Cardiac fibroblast (primary cell): ENCODE measurements at places on chromosomes 11 and 22.

DNA sequence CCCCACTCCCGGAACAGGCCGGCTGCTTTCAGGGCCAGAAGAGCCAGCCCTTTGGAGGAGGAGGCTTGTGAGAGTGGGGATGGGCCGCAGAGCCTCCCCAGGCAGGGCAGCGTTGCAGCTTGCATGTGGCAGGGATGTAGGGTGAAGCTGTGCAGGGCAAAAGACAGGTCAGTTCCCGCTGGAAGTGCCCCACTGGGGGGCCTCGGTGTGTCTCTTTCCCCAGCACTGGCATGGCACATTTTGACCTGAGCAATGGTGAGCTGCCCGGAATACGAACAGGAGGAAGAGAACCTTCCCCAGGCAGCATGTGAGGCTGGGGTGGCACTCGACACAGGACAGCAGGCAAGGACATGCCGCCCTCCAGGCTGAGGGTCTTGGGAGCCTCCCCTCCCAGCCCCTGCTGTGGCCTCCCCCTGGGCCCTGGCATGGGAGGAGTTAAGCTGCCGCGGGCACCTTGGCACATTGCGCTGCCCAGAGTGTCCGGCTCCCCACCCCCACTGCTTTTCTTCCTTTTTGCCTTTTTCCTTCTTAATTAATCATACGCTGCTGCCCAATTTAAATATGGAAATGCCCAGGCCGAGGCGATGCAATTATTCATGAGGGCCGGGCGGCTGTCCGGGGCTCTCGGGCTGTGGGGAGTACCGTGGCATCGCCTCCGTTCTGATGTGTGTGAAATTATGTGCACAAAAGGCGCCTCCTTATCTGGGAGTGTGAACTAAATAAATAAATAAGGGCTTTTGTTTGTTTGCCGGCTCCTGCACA lies 76.0 kb upstream of the WNT7B start:
- peak; percentile 53 for DNase-seq

DNA sequence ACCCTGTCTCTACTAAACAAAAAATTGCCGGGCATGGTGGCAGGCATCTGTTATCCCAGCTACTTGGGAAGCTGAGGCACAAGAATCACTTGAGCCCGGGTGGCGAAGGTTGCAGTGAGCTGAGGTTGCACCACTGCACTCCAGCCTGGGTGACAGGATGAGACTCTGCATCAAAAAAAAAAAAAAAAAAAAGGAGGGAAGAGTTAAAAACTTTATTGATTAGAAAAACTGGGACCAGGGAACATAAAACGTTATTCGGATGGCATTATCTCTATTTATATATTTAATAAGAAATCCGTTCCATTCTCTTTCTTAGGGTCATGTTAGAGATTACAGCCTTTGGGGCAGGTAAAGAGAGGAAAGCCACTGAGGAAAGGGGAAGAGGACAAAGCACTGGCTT lies 197.5 kb downstream of the BCR start:
- DNase-seq = no peak

GRCh38 chr11:23280088-23280487 lies 419.8 kb upstream of the CCDC179 start:
- DNase-seq = peak; percentile 24

DNA sequence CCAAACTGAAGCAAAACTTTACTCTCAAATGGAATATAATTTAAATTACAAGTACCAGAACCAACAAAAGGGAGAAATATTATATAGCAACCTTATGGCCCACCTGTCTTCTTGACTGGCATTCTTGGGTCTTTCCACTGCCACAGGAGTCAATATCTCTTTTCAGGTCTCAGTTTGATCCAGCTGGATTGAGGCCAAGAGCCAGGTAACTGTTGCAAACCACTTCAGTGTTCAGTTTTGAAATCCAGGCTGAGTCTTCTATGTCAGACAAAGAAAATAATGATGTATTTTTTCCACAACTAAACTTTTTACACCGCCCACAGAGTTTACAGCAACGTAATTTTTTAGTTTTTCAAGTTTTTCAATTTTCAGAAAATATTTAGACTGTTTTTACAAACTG lies 648 bp downstream of the DLG2 start:
- no peak for DNase-seq

- DNase-seq = peak; percentile 67
Observed at GRCh38 chr11:45252134-45252856, 33.8 kb downstream of the SYT13 start.

DNA sequence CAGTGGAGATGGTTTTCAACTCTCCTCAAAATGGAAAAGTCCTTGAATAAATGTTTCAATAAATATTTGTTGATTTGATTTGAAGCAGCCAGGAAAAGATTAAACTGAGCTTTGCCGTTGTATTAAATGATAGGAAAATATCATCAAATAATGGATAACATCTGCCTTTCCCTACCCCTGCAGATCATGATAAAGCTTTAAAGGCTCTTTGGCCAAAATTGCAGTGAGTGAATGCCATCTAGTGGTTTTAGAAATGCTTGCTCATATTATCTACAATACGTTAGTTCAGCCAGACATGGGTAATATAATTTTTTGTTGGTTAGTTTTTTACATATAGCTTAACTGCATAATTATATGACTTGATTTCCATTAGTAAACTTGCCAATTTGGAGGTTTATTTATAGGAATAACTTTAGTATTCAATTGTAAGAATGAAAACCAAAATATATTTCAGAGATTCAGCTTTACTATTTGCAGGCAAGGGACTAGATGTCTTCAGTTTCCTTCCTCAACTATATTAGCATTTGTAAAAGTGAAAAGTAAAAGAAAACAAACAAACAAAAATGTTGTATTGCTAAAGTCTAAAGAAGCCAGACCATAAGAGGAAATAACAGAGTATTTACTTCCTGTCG lies 159.2 kb downstream of the MSANTD4 start:
- DNase-seq = peak; percentile 73

DNA sequence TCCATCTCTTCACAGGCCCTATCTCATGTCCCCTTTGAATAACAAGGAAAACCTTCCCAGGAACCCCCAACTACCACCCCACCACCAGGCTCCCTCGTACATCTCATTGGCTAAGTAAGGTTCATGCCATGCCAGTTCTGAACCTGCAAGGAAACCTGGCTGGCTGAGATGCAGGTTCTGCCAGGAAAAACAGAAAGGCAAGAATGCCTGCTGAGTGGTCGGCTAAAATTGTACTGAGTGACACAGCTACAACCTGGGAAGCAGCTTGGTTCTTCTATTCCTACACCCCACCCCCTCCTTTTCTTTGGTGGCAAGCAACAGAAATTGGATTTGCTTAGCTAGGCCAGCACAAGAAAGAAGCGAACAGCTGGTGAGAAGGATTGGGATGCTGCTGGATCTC lies 36.1 kb upstream of the TSPAN18 start:
- DNase-seq = no peak

DNA sequence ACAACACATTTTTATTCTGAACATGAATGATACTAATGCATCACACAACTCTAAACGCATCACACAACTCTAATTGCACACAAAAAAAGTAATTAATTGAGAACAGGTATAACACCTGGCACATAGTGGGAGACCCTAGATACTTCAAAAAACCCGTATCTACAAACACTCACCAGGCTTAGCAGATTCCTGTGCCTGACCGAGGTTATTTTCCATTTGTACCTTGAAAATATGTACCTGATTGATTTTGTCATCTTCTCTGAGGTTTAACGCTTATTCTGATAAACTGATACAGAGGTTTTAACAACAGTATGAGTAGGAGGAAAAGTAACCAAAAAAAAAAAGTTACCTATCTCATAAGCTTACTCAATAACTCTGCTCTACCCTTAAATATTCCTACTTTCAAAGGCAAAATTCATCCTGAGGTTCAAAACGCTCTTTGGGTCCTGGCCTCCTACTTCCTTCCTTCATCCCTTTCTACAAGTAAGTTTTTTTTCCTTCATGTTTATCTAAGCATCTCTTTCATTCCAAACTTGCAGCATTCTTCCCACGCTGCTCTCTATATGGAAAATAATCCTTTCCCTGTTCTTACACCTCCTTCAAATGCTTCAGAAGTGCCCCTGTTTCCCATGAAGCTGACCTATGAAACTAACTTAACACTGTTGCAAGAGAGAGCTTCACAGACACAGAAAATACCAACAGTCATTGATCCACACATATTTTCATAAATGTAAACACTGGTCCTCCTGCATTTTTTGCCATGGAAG lies 73.3 kb downstream of the ETS1 start:
- peak; percentile 38 for DNase-seq

- peak; percentile 90 for DNase-seq
Observed at GRCh38 chr11:66607126-66607834, 9.2 kb upstream of the RBM14 start.

DNA sequence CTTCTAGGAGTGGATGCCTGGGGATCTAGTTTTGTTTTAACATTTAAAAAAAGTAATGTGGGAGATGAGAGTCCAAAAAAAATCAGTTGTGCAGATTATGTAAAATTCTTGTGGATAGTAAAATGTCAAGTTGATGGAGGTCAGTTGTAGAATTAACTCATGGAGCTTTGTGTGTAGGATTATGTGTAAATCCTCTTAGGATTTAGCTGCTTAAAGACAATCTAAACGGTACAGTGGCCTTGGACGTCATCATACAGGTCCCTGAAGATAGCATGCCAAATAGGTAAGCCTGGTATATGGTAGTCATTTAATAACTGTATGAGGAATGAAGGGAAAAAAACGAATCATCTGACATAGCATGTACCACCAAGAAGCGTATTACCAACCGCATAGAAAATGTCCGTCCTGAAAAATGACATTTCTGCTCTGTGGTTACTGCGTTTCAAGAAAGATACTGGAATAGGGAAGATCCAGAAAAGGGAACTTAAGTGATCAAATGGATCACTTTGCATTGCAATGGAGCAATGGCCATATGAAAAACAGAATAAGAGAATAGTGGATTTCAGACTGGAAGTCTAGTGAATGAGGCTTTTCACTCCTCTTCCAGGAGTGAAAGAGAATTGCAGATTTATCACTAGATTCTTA lies 61.3 kb downstream of the BCL2L13 start:
- DNase-seq = no peak

- DNase-seq = no peak
Observed at GRCh38 chr11:111871693-111872161, 346 bp upstream of the ALG9 start.

DNA sequence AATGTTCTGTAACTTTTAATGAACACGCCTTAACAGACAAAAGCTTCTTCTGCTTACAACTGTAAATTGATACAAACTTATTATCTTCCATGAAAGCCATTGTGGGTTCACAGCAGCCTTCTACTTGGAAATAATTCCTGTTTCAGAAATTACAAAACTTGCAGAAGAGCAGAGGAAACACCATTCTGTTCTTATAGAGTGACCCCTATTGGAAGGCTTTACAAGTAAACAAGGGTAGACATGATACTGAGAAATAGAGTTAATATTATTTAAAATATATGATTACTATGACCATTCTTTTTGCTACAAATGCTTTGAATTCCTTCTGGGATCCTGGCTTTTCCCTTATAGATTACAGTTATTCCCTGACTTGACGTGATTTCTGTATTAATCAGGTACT lies 32.4 kb upstream of the KCNA4 start:
- DNase-seq = peak; percentile 17

DNA sequence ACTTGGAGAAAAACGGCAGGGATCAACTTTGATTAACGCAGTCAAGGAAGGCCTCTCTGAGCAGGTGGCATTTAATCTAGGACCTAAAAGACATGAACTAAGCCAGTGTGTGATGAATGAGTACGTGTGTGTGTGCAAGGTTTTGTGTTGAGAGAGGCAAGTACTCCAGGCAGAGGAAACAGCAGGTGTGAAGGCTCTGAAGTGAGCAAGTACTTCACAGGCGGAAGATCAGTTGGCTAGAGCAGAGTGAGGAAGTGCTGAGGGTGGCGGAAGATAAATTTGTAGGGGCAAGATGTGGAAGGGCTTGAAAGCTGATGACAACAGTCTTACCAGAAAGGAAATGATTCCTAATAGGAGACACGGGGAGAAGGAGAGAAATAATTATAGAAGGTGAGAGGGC lies 6.8 kb downstream of the APIP start:
- DNase-seq = no peak

GRCh38 chr11:44446366-44446762 lies 119.1 kb upstream of the CD82 start:
- no peak for DNase-seq

DNA sequence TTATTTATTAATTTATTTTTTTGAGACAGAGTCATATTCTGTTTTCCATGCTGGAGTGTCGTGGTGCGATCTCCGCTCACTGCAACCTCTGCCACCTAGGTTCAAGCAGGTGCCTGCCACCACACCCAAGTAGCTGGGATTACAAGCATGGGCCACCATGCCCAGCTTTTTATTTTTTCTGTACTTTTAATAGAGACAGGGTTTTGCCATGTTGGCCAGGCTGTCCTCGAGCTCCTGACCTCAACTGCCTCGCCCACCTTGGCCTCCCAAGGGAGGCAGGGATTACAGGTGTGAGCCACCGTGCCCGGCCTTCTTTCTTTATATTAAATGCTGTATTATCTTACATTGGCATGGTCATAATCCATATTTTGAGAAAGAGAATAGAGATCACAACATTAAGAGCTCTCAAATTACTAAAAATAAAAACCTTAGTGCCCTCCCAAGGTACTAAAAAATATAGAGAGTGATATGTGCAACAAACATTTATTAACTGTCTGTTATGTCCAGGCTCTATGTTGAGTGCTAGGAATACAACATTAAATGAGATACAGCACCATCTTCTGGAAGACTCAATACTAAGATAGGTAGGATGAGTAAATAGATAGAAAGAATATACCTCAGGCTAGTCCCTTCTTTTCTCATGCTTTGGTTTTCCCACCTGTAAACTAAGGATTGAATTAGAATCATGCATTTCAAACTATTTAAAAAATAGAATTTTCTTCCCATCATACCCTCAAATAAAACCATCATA lies 84.1 kb downstream of the BBOX1 start:
- DNase-seq = peak; percentile 69

GRCh38 chr11:65854161-65854592 lies 3.8 kb downstream of the CFL1 start:
- DNase-seq = no peak

DNA sequence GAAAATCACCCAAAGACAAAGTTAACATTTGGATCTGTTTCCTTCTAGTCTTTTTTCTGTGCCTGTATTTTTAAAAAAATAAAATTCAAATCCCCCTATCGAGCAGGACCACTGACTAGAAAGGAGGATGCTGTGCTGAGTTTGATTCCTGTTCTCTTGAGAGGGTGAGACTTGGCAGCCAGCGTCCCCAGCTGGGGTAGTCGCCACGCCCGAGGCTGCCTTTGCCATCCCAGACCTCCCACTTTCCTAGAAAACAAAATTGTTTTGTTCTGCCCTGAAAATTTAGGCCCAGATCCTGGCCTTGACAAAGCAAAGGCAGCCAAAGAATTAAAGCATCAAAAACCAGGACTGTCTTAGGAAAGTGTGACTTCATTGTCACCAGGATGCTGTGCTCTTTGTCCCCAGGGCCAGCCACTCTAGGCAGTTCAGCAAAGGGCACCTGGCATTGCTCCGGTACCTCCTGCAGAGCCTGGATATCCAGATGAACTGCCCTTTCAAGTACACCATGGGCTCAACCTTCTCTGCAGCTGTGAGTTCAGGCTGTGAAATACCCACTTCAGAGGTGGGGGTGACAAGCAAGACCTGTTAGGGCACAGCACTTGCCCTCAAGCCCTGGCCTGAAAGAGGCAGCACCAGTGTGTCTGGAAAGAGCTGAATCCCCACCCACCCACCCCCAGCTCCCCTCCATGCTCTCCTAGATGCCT lies 44.6 kb downstream of the KCNQ1OT1 start:
- no peak for DNase-seq

- no peak for DNase-seq
Observed at GRCh38 chr11:57210781-57211180, 26.3 kb downstream of the APLNR start.
